Activated CD4-positive, alpha-beta memory T cell treated with anti-CD3 and anti-CD28 coated beads for 36 hours (primary cell): ENCODE measurements at places on chromosomes 11 and 22. TPM values are rescaled to one million over a fixed set of nuclear protein-coding genes. Genes with fewer than 3 reads are reported as not detected.

- DNase-seq, result no peak
- H3K4me1 ChIP-seq, result no peaks in the 10 kb centered on the region
- no peak overlapping the region for H3K4me3 ChIP-seq
- peaks cover 3% of the 10 kb centered on the region for H3K36me3 ChIP-seq
- H3K27me3 ChIP-seq, result no peaks in the 10 kb centered on the region
These were observed 15.5 kb downstream of the TEF start for GRCh38 chr22:41397143-41397811.

GRCh38 chr11:8581300-8581699 is 12.7 kb downstream of the STK33 start:
- no peak for DNase-seq
- peaks cover 19% of the 10 kb centered on the region for H3K27me3 ChIP-seq
- no peak overlapping the region for H3K4me3 ChIP-seq

GRCh38 chr11:7830740-7831139 is 34.0 kb upstream of the OR5P2 start:
- DNase-seq, result no peak
- H3K27me3 ChIP-seq, result peaks cover 3% of the 10 kb centered on the region
- H3K4me3 ChIP-seq, result no peak within 1 kb of the TSS
- no peaks in the 10 kb centered on the region for H3K36me3 ChIP-seq
- no peaks in the 10 kb centered on the region for H3K4me1 ChIP-seq

DNA sequence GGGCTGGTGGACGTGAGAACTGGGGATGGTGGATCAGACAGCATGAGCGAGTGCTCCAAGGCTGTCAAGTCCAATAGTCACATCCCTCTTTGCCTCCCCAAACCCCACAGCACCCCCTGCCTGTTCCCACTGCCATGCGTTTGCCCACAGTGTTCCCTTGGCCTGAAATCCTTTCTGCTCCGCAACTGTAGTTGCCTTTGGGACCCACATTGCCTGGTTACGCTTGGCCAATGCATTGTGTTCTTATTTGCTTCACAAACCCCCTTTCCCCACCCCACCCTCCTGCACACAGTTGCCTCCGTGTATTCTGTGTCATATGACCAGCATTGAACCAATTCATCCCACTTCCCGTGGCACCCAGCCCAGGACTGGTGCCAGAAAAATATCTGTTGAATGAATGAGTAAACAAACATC is 2.1 kb upstream of the KIAA0930 start:
- DNase-seq, result no peak
- H3K27ac ChIP-seq, result no peak overlapping the region
- H3K4me1 ChIP-seq, result peaks cover 37% of the 10 kb centered on the region
- H3K36me3 ChIP-seq, result peaks cover 2% of the 10 kb centered on the region

DNA sequence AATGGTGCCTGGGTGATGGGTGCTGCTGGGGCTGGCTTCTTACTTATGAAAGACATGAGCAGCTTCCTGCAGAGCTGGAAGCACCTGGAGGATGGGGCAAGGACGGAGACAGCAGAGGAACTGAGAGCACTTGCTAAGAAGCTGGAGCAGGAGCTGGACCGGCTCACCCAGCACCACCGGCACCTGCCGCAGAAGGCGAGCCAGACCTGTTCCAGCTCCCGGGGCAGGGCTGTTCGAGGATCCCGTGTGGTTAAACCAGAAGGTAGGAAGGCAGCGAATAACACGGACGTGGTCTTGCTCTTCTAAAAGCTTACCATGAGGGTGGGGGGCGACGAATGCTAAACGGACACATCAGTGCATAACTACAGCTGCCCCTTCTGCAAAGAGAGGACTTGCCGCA is 9.3 kb downstream of the APOL5 start:
- no peak overlapping the region for H3K4me3 ChIP-seq
- DNase-seq, result no peak
- no peaks in the 10 kb centered on the region for H3K36me3 ChIP-seq
- no peaks in the 10 kb centered on the region for H3K4me1 ChIP-seq
- no peaks in the 10 kb centered on the region for H3K27me3 ChIP-seq
- H3K27ac ChIP-seq, result no peak overlapping the region

GRCh38 chr11:82406611-82407010 is 327.1 kb downstream of the FAM181B start:
- DNase-seq, result no peak
- no peak overlapping the region for H3K27ac ChIP-seq
- no peak overlapping the region for H3K4me3 ChIP-seq
- H3K36me3 ChIP-seq, result no peaks in the 10 kb centered on the region
- H3K4me1 ChIP-seq, result no peaks in the 10 kb centered on the region
- H3K27me3 ChIP-seq, result no peaks in the 10 kb centered on the region

- H3K4me3 ChIP-seq, result no peak overlapping the region
- H3K27ac ChIP-seq, result peak overlapping the region; percentile 55
- no peaks in the 10 kb centered on the region for H3K27me3 ChIP-seq
- no peak for DNase-seq
- peaks cover 11% of the 10 kb centered on the region for H3K36me3 ChIP-seq
These were observed 22.7 kb downstream of the GRAMD1B start for GRCh38 chr11:123452794-123453193.

DNA sequence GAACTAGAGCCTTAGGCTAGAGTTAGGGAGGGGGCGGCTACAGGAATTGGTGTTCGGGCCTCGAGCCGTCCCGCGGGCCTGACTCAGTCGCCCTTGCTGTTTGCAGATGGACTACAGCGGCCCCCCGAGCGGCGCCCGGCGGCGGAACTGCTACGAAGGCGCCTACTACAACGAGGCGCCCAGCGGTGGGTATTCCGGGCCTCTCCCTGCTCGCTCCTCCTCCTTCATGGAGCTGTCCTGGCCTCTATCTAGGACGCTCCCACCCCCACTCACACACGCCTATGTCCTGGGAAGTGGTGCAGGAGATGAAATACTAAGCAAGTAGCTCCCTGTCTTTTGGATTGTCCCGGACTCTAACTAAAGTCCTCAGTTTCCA is 1.4 kb downstream of the MYOD1 start:
- no peaks in the 10 kb centered on the region for H3K4me1 ChIP-seq
- no peak for DNase-seq
- H3K36me3 ChIP-seq, result no peaks in the 10 kb centered on the region
- peaks cover 32% of the 10 kb centered on the region for H3K27me3 ChIP-seq

- H3K36me3 ChIP-seq, result no peaks in the 10 kb centered on the region
- DNase-seq, result no peak
- H3K27ac ChIP-seq, result no peak overlapping the region
- no peak overlapping the region for H3K4me3 ChIP-seq
- H3K27me3 ChIP-seq, result no peaks in the 10 kb centered on the region
These were observed 4.4 kb downstream of the CACNA1I start for GRCh38 chr22:39574779-39575551.

- no peaks in the 10 kb centered on the region for H3K27me3 ChIP-seq
- no peak overlapping the region for H3K27ac ChIP-seq
- H3K4me3 ChIP-seq, result no peak overlapping the region
- DNase-seq, result no peak
These were observed 1293.0 kb upstream of the TENM4 start for GRCh38 chr11:80733790-80734189.

DNA sequence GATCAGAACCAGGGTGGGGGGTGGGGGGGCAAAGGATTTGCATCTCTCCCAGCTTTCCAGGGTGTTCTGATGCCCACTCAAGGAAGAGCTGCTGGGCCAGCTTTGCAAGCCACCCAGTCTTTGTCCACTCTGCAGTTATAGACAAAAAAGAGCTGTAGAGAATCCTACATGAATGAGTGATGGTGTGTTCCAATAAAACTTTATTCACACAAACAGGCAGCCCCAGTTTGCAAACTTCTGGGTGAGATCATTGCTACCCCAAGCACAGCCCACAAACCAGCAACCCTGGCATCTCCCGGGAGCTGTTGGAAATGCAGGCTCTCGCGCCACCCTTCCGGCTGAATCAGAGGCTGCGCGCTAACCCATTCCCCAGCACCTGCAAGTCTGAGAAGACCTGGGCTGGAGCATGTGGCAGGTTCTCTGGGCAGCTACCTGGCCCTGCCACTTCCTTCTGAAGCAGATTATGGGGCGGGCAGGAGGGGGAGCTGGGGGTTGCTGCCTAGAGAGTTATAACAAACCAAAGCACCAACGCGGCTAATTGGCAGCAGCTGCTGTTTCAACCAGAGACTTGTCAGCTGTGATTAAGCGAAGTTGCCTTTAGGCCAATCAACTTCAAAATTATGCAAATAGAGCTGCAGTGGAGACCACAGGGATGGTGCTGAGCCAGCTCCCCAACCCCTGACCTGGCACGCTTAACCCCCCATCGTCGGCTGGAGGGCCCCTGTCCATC is 3.8 kb upstream of the SHISAL1 start:
- no peak for DNase-seq
- H3K27me3 ChIP-seq, result no peaks in the 10 kb centered on the region
- peaks cover 5% of the 10 kb centered on the region for H3K4me1 ChIP-seq
- H3K36me3 ChIP-seq, result no peaks in the 10 kb centered on the region
- H3K27ac ChIP-seq, result no peak overlapping the region
- no peak overlapping the region for H3K4me3 ChIP-seq

- H3K4me3 ChIP-seq, result no peak overlapping the region
- no peaks in the 10 kb centered on the region for H3K36me3 ChIP-seq
- no peak overlapping the region for H3K27ac ChIP-seq
- peaks cover 12% of the 10 kb centered on the region for H3K4me1 ChIP-seq
- peaks cover 16% of the 10 kb centered on the region for H3K27me3 ChIP-seq
These were observed 34.4 kb downstream of the PRDM11 start for GRCh38 chr11:45180848-45181192.

DNA sequence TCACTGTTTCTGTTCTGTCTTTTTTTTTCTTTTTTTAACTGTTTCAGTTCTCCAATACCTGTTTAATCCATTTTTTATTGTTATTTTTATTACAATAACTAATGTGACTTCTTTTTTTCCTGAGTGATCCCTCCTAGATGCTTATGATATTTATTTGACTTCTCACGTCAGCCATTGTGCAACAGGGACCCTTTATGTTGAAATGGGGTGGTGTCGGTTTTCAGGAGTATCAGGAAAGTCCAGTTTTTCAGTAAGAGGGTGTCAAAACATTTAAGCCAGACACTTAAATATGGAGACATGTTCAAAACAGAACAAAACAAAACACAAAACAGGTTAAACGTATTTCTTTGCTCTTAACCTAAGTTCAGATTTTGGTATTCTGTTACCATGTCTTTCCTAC is 418.8 kb downstream of the DYNC2H1 start:
- DNase-seq, result no peak
- peaks cover 9% of the 10 kb centered on the region for H3K27me3 ChIP-seq
- H3K4me3 ChIP-seq, result no peak overlapping the region
- H3K27ac ChIP-seq, result no peak overlapping the region
- H3K4me1 ChIP-seq, result no peaks in the 10 kb centered on the region
- H3K36me3 ChIP-seq, result no peaks in the 10 kb centered on the region

DNA sequence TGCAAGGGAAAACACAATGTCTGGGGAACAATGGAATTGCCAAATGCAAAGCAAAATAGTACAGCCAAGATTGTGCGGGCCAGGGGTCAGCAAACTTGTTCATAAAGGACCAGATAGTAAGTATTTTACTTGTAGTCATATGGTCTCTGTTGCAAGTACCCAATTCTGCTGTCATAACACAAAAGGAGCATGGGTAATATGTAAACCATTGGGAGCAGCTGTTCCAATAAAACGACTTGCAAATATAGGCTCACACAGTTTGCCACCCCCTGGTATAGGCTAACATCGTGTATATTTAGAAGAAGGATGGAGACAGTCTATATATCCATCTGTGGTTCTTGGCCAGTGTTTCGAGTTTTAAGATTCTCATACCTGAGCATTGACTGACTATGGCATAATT is 15.6 kb downstream of the SDHAF2 start:
- no peak overlapping the region for H3K4me3 ChIP-seq
- H3K36me3 ChIP-seq, result peaks cover 54% of the 10 kb centered on the region
- H3K4me1 ChIP-seq, result peaks cover 44% of the 10 kb centered on the region

- H3K36me3 ChIP-seq, result no peaks in the 10 kb centered on the region
- peaks cover 2% of the 10 kb centered on the region for H3K27me3 ChIP-seq
- H3K27ac ChIP-seq, result no peak overlapping the region
- no peaks in the 10 kb centered on the region for H3K4me1 ChIP-seq
- no peak for DNase-seq
- H3K4me3 ChIP-seq, result no peak overlapping the region
These were observed 281.9 kb upstream of the ISX start for GRCh38 chr22:34784056-34784455.

DNA sequence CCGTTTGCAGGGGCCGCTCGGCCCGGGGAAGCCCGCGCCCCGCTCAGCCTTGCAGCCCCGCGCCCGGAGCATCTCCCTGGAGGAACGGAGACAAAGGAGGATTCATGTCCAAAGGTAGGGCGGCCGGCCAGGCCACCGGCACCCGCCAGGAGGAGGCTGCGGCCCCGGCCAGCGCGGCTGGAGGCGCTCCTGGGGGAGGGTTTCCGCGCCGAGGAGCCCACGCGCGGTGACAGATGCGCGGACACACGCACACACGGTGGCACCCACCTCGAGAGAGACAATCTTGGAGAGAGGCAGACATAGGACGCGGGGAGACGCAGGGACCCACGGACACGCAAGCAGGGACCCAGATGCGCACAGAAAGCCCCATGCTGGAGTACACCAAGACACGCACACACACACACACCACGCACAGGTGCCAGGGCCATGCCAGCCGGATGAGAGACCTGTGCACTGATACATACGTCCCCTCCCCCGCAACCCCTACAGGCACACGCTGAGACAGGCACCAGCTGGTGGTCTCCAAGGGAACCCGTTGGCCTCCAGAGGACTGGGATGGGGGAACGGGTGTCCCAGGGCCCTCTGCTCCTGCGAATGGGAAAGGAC is 7.8 kb downstream of the SEPTIN3 start:
- H3K27me3 ChIP-seq, result peaks cover 32% of the 10 kb centered on the region
- DNase-seq, result peak; percentile 26
- H3K4me3 ChIP-seq, result peak overlapping the region; percentile 12
- no peaks in the 10 kb centered on the region for H3K36me3 ChIP-seq
- H3K4me1 ChIP-seq, result peaks cover 20% of the 10 kb centered on the region
- H3K27ac ChIP-seq, result no peak overlapping the region

MEN1 gene
- 32.2 TPM for total RNA-seq

GRIK4 gene
- not detected for total RNA-seq

LRRC56 gene
- total RNA-seq, result 1.6 TPM

CEND1 gene
- total RNA-seq, result 0.68 TPM

POU2AF2 gene
- not detected for total RNA-seq

JHY gene
- total RNA-seq, result 1.7 TPM

OR5AP2 gene
- not detected for total RNA-seq

ST13 gene
- 263 TPM for total RNA-seq
